Glutamatergic neuron (in vitro differentiated cells): ENCODE measurements at places on chromosomes 2 and 18. TPM values are rescaled to one million over a fixed set of nuclear protein-coding genes. Genes with fewer than 3 reads are reported as not detected.

The SLC9A2 gene
- not detected for total RNA-seq

The TSN gene
- total RNA-seq, result 47.8 TPM

The PXDN gene
- total RNA-seq, result 226 TPM

The CXCR4 gene
- total RNA-seq, result 215 TPM

GRCh38 chr2:178119179-178119922 is 7.1 kb downstream of the RBM45 start:
- H3K4me3 ChIP-seq, result no peak overlapping the region
- peaks cover 3% of the 10 kb centered on the region for H3K27me3 ChIP-seq
- H3K27ac ChIP-seq, result peak overlapping the region; percentile 18

DNA sequence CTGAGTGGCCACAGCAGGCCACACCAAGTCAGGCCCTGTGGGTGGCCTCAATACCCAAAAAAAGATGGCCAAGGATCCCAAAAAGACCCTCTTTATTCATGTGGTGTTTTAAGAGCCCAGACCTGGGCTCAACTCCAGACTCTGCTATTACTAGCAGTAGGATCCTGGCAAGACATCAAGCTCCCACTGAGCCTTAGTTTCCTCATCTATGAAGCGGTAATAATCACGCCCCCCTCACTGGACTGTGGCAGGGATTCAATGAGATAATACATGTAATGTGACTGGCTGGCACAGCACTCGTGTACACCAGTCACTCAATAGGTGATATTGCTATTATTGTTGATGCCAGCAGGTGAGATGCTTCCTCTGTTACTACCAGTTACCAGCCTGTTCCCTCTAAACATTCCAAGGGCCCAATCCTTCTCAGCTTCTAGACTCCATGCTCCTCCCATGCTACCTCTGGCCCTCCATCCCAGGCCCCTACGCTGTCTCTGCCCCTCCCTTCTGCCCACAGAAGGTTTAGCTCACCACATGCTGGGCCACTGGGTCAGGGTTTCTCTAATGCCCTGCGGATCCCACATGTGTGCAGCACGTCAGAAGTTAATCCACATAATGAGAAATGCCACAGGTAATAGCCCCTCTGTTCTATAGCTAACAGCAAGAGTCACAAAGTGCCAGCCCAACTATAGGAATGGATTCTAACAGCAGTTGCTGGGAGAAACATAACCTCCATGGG is 51.2 kb downstream of the SLC4A5 start:
- no peak overlapping the region for H3K4me3 ChIP-seq
- H3K27me3 ChIP-seq, result peaks cover 6% of the 10 kb centered on the region
- no peak for DNase-seq
- H3K27ac ChIP-seq, result no peak overlapping the region
- no peaks in the 10 kb centered on the region for H3K4me1 ChIP-seq

- no peak for DNase-seq
- no peaks in the 10 kb centered on the region for H3K27me3 ChIP-seq
- no peaks in the 10 kb centered on the region for H3K36me3 ChIP-seq
- no peak overlapping the region for H3K4me3 ChIP-seq
- H3K4me1 ChIP-seq, result peaks cover 16% of the 10 kb centered on the region
- peak overlapping the region; percentile 29 for H3K27ac ChIP-seq
Observed at GRCh38 chr18:58400331-58400870, 228.5 kb downstream of the ALPK2 start.

GRCh38 chr18:60292186-60292585 is 80.4 kb downstream of the MC4R start:
- H3K27me3 ChIP-seq, result no peaks in the 10 kb centered on the region
- H3K27ac ChIP-seq, result peak overlapping the region; percentile 64
- no peak overlapping the region for H3K4me3 ChIP-seq
- H3K36me3 ChIP-seq, result no peaks in the 10 kb centered on the region
- DNase-seq, result peak; percentile 24

DNA sequence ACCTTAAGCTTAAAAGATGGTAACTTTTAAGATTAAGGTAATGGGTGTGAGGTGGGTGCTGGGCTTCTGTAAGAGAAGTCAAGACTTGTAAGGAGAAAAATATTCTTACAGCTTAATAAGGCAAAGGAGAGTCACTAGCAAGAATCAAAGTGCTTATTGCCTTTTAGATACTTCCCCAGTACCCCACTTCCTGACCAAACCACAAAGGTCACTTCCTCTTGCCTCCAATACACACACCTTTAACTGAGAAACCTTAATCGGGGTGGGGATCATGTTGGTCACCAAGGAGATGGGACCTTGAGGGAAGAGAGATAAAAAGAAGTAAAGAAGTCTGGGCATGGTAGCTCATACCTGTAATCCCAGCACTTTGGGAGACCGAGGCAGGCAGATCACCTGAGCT is 10.6 kb upstream of the ATG16L1 start:
- no peaks in the 10 kb centered on the region for H3K4me1 ChIP-seq
- peaks cover 6% of the 10 kb centered on the region for H3K36me3 ChIP-seq
- H3K4me3 ChIP-seq, result no peak overlapping the region
- H3K27me3 ChIP-seq, result peaks cover 7% of the 10 kb centered on the region

- no peaks in the 10 kb centered on the region for H3K4me1 ChIP-seq
- H3K27ac ChIP-seq, result no peak overlapping the region
- DNase-seq, result no peak
- H3K27me3 ChIP-seq, result no peaks in the 10 kb centered on the region
- H3K36me3 ChIP-seq, result no peaks in the 10 kb centered on the region
Observed at GRCh38 chr2:650343-651310, 26.6 kb downstream of the TMEM18 start.

DNA sequence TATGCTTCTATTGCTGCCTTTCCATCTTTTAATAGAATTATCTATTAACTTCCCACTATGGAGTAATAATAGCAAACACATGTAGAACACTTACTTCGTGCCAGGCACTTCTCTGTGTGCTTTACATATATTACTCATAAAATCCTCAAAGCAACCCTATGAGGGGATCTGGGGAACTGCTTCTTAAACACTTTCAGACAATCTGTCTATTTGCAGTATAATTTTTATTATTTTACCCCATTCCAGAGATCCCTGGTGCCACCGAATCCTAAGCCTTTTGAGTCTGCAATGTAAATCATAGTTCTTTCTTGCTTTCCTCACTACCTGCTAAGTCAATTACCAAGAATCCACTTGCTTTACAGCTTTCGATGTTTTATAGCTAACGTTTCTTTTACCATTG is 25.6 kb upstream of the GCFC2 start:
- H3K27ac ChIP-seq, result no peak overlapping the region
- no peaks in the 10 kb centered on the region for H3K36me3 ChIP-seq
- H3K4me3 ChIP-seq, result no peak overlapping the region

DNA sequence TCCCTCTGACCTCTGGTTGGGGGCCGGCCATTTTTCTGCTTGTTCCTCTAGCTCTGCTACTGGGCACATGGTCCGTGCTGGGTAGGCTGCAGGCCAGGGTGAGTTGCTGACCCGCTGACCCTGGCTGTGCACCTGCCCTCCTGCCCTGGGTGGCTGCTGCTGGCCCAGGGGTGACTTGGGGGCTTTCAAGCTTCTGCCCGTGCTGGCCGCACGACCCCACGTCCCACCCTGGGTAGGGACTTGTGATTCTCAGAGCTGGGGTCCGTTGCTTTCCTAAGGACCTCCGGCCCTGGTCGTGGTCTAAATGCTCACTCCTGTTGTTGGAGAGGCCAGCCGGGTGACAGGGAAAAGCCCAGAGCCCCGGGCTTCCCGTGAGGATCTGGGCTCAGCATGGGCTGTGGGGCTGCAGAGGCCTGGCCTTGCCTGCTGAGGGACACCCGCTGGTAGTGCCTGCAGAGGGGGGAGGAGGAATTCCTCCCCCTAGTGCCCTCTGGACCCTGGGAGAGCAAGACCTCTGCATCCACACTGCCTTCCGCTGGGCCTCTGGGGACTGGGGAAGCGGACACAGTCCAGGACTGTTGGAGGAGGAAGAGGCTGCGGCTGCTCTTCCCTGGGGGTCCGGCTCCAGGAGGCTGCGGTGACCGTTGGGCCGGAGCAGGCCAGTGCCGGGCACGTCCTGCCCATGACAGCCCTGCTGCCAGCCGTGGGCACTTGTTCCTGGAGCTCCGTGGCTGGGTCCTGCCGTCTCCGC is 6.3 kb upstream of the GAL3ST2 start:
- peaks cover 2% of the 10 kb centered on the region for H3K4me1 ChIP-seq
- H3K27me3 ChIP-seq, result peaks cover 1% of the 10 kb centered on the region

DNA sequence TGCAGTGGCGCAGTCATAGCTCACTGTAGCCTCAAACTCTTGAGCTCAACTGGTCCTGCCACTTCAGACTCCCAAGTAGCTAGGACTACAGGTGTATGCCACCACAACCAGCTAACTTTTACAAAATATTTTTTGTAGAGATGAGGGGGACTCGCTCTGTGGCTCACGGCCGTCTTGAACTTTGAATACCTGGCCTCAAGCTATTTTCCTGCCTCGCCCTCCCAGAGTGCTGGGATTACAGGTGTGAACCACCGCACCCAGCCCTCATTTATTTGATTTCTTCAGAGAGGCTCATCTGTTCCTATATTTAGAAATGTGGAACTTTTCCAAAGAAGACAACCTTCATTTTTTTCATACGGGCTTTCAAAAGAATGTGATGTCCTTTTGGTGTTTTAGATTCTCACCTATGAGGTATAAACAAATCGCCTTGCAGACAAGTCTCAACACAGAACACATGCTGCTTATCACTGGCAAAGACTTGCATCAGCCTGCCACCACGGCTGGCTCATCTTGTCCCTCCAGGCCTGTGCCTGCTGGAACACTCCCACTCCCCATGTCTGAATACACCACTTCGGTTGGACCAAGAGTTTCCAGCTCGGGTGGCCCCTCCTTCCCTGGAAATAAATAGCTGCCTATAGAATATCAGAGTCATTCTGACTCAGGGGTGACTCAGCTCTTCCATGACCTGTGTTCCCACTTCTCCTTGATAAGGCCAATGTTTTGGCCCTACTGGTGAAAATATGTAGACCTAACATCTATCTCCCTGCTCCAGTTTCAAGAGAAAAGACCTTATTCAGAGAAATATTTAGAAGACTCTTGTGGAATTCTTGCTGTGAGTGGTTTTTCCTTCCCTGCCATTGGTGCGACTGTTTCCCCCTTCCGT is 202.6 kb downstream of the TGIF1 start:
- H3K27me3 ChIP-seq, result peaks cover 4% of the 10 kb centered on the region
- peaks cover 2% of the 10 kb centered on the region for H3K4me1 ChIP-seq
- H3K4me3 ChIP-seq, result no peak overlapping the region
- no peak overlapping the region for H3K27ac ChIP-seq
- no peak for DNase-seq
- H3K36me3 ChIP-seq, result no peaks in the 10 kb centered on the region

GRCh38 chr2:233331536-233331935 is 22.8 kb upstream of the DGKD start:
- H3K4me3 ChIP-seq, result no peak overlapping the region
- no peak overlapping the region for H3K27ac ChIP-seq
- H3K4me1 ChIP-seq, result peaks cover 9% of the 10 kb centered on the region
- no peak for DNase-seq

- peaks cover 10% of the 10 kb centered on the region for H3K36me3 ChIP-seq
- H3K27ac ChIP-seq, result no peak overlapping the region
- H3K4me3 ChIP-seq, result peak overlapping the region; percentile 57
- H3K27me3 ChIP-seq, result no peaks in the 10 kb centered on the region
- peak; percentile 73 for DNase-seq
Observed at GRCh38 chr2:199659207-199659606, 191.8 kb downstream of the FTCDNL1 start.

GRCh38 chr18:2050702-2051201 is 520.6 kb downstream of the METTL4 start:
- H3K27ac ChIP-seq, result no peak overlapping the region
- H3K4me3 ChIP-seq, result no peak overlapping the region
- H3K4me1 ChIP-seq, result no peaks in the 10 kb centered on the region
- DNase-seq, result no peak
- no peaks in the 10 kb centered on the region for H3K27me3 ChIP-seq
